ENCODE measurements at places on chromosomes 1 and 21. TPM values are rescaled to one million over a fixed set of nuclear protein-coding genes. Genes with fewer than 3 reads are reported as not detected.

- DNase-seq: peak; percentile 71
These were observed 382.5 kb upstream of the VAMP3 start for GRCh38 chr1:7388488-7389185.

DNA sequence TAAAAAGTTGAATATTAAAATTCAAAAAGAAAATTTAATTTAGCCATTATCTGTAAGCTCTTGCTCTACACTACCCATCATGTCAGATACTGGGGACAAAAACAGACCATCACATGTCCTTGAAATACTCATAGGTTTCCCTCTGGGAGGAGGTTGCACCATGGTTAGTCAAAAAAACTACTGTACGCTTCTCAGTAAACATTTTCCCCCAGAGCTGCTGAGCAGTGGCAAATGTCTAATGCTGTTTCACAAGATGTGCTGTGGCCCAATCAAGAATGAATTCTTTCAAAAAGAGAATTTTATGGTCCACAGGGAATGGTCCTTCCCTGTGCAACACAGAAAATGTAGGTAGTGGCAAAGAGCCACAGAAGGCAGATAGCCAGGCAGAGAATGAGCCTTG lies 6.1 kb downstream of the SLC25A24 start:
- no peak for DNase-seq

DNA sequence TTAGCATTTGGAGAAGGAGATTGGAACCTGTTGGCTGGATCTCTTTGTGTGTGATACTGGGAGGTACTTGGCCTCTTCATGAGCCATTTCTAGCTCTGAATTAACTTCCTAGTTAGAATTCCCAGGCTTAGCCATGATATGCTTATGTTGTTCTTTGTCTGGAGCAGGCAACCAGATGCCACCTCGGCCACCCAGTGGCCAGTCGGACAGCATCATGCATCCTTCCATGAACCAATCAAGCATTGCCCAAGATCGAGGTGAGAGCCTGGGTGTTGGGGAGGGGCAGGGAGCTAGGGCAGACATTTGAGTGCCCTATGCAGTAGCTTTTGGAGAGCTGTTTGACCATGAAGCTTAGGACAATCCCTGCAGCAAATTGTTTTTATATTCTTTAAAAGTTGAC lies 26.5 kb upstream of the PIGV start:
- DNase-seq: no peak

PEAR1 gene
- total RNA-seq: 6.7 TPM

CELA3A gene
- total RNA-seq: not detected

Data from Right ventricle myocardium superior (tissue), 1 donor.